ENCODE measurements at places on chromosomes 3 and 15. TPM values are rescaled to one million over a fixed set of nuclear protein-coding genes. Genes with fewer than 3 reads are reported as not detected.
A peak's percentile ranks its signal among the peaks of the same experiment; 100 is the strongest.

Gene TMC3
- not detected for total RNA-seq

- H3K36me3 ChIP-seq: no peaks in the 10 kb centered on the region
- no peak overlapping the region for H3K4me3 ChIP-seq
- no peaks in the 10 kb centered on the region for H3K4me1 ChIP-seq
- H3K27me3 ChIP-seq: no peaks in the 10 kb centered on the region
- no peak for DNase-seq
- H3K27ac ChIP-seq: peak overlapping the region; percentile 53
These were observed 63.8 kb downstream of the CHSY1 start for GRCh38 chr15:101187820-101188636.

GRCh38 chr15:95068701-95069521, 837.5 kb downstream of the MCTP2 start:
- no peaks in the 10 kb centered on the region for H3K27me3 ChIP-seq
- H3K36me3 ChIP-seq: no peaks in the 10 kb centered on the region
- H3K4me1 ChIP-seq: no peaks in the 10 kb centered on the region
- no peak for DNase-seq

Gene CYP1A2
- total RNA-seq: not detected

GRCh38 chr3:2921903-2922302, 188.3 kb downstream of the IL5RA start:
- no peaks in the 10 kb centered on the region for H3K4me1 ChIP-seq
- H3K27ac ChIP-seq: no peak overlapping the region
- no peaks in the 10 kb centered on the region for H3K27me3 ChIP-seq
- H3K4me3 ChIP-seq: no peak overlapping the region
- DNase-seq: no peak
- no peaks in the 10 kb centered on the region for H3K36me3 ChIP-seq

GRCh38 chr3:49501842-49502241, 31.8 kb downstream of the DAG1 start:
- peaks cover 49% of the 10 kb centered on the region for H3K4me1 ChIP-seq
- no peaks in the 10 kb centered on the region for H3K36me3 ChIP-seq
- DNase-seq: no peak
- H3K4me3 ChIP-seq: no peak overlapping the region

GRCh38 chr15:51837792-51838251, 8.4 kb downstream of the TMOD3 start:
- H3K4me3 ChIP-seq: no peak overlapping the region
- peaks cover 19% of the 10 kb centered on the region for H3K4me1 ChIP-seq
- H3K27me3 ChIP-seq: no peaks in the 10 kb centered on the region
- DNase-seq: no peak

Gene TGM5
- total RNA-seq: not detected

GRCh38 chr3:175357758-175358157, 498.6 kb downstream of the NAALADL2 start:
- no peaks in the 10 kb centered on the region for H3K36me3 ChIP-seq
- H3K4me1 ChIP-seq: peaks cover 5% of the 10 kb centered on the region
- H3K27me3 ChIP-seq: no peaks in the 10 kb centered on the region
- DNase-seq: no peak
- no peak overlapping the region for H3K4me3 ChIP-seq

DNA sequence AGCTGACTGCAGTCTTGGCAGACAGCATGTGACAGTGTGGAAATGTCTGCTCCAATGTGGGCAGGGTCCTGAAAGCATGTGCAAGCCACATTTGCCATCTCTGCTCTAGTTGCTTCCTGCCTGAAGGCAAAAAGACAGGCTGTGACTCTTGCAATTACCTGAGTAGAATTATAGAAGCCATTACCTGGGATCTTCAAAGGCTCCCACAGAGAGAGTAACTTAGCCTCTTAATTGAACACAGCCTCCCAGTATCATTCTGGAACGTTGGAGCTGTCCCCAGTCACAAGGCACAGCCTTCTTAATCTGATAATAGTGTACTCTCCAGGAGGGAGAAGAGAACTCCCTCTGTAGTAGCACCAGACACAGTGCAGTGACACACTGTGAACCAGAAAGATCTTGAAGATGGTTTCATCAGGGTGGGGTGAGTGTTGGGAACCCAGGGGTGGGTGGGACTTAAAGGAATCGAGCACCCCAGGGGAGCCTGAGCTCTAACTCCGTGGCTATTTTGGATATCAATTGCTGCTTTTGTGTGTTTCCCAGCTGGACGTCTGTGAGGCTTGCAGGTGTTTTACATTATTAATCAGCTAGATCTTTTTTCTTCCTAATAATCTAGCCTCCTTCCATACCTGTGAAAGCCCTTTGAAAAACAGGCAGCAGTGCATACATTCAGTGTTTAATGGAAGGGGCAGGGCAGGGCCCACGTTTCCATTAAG, 40.6 kb upstream of the GLCE start:
- no peaks in the 10 kb centered on the region for H3K36me3 ChIP-seq
- H3K27ac ChIP-seq: no peak overlapping the region
- DNase-seq: no peak
- H3K4me1 ChIP-seq: peaks cover 2% of the 10 kb centered on the region
- no peak overlapping the region for H3K4me3 ChIP-seq

Gene STARD5
- 5.9 TPM for total RNA-seq

DNA sequence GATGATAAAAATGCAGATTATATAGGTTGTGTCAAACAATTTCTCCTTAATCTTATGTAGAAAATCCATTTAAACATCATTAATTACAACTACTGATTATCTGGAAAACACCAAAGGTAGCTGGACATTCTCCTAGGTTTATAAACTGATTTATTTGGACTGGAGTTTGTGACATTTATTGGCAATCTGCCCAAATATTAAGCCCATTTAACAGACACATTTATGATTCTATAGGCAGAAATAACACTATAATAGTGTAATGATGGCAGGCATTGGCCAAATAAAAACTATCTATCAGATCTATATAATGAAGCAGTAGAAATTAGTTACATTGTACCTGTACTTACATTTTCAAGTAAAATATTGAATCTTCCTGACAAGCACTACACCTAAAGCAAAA, 117.8 kb downstream of the TFDP2 start:
- no peak overlapping the region for H3K4me3 ChIP-seq
- H3K27me3 ChIP-seq: no peaks in the 10 kb centered on the region

GRCh38 chr3:194984622-194985021, 286.3 kb downstream of the XXYLT1 start:
- no peaks in the 10 kb centered on the region for H3K27me3 ChIP-seq
- no peak for DNase-seq
- H3K27ac ChIP-seq: no peak overlapping the region
- no peaks in the 10 kb centered on the region for H3K36me3 ChIP-seq

DNA sequence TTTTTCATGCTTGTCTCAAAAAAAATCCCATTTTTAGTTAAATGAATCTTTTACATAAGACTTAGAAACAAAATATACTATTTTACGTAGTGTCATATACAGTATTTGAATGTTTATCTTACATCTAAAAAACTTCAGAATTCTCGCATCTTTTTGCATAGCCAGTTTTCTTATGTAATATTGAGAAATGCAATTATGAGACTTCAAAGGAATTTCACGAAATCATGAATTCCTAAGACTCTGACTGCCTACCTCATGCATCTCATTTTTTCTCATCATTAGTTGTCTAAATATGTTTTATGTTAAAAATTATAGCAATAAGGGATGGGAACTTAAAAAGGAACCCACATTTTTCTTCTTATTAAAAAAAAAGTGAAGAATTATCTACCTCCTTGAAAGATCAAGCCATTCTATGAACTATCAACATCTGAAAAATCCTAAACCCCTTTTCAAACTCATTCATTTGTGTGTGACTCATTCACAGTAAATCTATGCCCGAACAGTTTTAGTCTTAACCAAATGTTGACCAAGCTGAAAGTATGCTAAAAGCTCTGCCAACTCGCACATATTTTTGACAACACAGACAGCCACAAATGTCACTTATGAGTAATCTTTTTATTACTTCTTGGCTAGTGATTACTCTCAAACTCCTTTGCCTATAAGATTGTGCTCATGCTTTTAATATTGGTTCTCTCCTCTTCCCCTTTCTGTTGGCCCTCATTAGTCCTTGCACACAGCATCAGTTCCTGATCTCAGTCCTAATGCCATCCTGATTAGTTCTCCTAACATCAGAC, 115.9 kb downstream of the DCLK3 start:
- no peak overlapping the region for H3K27ac ChIP-seq
- DNase-seq: no peak
- H3K36me3 ChIP-seq: no peaks in the 10 kb centered on the region

GRCh38 chr3:141228395-141228794, 3.2 kb upstream of the PXYLP1 start:
- no peaks in the 10 kb centered on the region for H3K27me3 ChIP-seq
- no peak overlapping the region for H3K27ac ChIP-seq
- H3K4me1 ChIP-seq: peaks cover 5% of the 10 kb centered on the region
- H3K4me3 ChIP-seq: no peak overlapping the region
- DNase-seq: no peak
- no peaks in the 10 kb centered on the region for H3K36me3 ChIP-seq

Gene TPRG1
- total RNA-seq: 12.9 TPM

Gene SLC22A14
- total RNA-seq: not detected

Gene PRSS50
- total RNA-seq: not detected

GRCh38 chr3:107861422-107861821, 229.4 kb downstream of the CD47 start:
- H3K27ac ChIP-seq: no peak overlapping the region
- H3K4me3 ChIP-seq: no peak overlapping the region
- no peak for DNase-seq
- no peaks in the 10 kb centered on the region for H3K27me3 ChIP-seq
- no peaks in the 10 kb centered on the region for H3K36me3 ChIP-seq

DNA sequence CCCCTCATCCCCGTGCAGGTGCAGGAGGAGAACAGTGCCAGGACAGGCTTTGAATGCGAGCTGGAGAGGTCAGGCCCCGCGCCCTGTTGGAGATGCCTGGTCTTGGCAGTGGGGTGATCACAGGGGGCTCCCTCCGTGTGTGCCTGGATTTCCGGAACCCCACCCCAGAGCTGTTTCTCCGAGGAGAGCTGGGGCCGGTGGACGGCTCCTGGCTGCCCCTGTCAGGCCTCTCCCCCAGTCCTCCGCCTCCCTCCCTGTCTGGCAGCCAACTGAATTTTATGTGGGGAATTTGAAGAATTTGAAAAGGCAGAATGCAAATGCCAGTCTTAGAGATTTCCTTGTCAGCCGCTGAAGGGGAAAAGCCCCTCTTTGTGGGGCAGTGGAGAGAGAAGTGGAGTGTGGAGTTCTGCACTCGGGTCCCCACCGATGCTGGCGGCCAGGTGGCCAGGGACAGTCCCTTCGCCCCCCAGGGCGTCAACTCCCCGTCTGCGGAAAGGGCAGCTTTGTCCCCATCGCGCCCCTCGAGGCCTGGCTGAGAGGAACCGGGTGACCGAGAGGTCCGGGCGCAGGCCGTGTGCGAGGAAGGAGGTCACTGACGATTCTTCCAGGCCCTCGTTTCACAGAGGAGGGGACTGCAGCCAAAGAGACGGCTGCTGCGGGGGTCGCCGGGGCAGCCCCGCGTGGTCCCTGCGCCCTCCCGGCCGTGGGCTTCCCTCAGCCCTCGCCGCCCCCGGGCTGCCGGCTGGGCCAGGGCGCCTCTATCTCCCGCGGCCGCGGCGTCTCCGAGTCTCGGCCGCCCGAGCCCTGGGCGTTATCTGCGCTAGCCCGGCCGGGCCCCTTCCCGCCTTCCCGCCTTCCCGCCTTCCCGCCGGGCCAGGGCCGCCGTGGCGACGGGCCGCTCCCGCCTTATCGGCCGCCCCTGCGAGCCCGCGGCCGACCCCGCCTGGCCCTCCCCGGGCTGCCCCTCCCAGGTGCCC, 56.0 kb upstream of the LCTL start:
- no peaks in the 10 kb centered on the region for H3K36me3 ChIP-seq
- no peak for DNase-seq
- peak overlapping the region; percentile 69 for H3K27ac ChIP-seq
- H3K27me3 ChIP-seq: no peaks in the 10 kb centered on the region

Gene HYKK
- 11.3 TPM for total RNA-seq

- no peaks in the 10 kb centered on the region for H3K36me3 ChIP-seq
- H3K4me3 ChIP-seq: no peak overlapping the region
- no peak overlapping the region for H3K27ac ChIP-seq
- H3K27me3 ChIP-seq: no peaks in the 10 kb centered on the region
These were observed 304.7 kb upstream of the ROBO2 start for GRCh38 chr3:76735152-76735551.

DNA sequence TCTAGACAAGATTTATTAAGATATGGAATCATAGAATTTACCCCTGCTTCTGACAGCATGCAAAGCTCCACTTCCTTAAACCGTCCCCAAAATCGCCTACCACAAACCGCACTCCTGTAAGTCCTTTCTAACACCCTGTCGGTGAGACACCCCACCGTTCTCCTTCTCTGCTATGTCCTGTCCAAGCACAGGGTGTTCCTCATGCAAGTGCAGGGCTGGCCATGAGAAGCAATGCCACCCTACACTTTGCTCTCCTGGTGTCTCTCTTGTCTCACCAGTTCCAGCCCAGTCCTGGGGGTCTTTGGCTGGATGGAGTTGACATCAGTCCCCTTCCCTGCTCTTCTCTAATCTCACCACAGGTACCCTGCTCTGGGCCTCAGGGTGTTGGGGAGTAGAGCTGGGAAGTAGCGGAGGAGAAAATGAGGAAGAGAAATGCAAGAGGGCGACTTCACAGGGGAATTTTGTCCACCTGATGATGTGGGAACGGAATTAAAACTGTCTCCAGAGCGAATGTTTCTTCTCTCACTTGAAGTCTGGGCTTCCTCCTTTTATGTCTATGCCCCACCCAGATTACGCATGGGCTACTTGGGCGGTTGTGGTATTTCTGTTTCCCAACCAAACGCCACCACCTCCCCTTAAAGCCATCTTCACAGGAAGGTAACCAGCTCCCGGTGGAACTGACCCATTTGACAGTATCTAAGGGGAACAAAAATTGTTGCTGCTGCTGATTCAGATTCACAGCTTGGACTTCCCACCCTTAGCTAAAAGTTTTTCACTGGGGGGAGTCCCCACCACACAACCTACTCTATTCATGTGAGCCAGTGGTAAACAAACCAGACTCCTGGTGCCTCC, 49.9 kb downstream of the CASR start:
- no peak overlapping the region for H3K27ac ChIP-seq
- H3K4me1 ChIP-seq: no peaks in the 10 kb centered on the region
- no peaks in the 10 kb centered on the region for H3K36me3 ChIP-seq
- no peak overlapping the region for H3K4me3 ChIP-seq
- H3K27me3 ChIP-seq: no peaks in the 10 kb centered on the region

DNA sequence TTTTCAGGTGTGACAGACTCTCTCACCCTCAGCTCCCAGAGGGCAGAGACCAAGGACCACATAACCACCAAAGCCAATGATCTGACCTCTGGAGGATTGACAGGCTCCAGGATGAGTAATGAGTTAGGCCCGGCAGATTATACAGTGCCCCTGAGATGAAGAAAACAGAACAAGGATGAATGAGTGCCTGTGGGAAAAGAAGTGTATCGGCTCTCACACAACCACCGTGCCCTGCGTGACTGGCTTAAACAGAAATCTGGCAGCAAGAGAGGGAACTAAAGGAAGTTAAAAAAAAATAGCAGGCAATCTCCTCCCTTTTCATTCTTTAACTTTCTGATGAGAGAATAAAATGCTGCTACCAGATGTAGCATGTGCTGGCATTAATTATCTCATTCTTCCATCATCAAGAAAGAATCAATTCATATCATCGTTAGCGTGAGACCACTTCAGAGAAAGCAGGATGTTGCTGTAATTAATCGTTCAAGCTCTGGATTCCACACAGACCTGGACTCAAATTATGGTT, 227.5 kb upstream of the COL8A1 start:
- H3K36me3 ChIP-seq: no peaks in the 10 kb centered on the region
- H3K4me3 ChIP-seq: no peak overlapping the region
- H3K27ac ChIP-seq: no peak overlapping the region
- DNase-seq: no peak
- no peaks in the 10 kb centered on the region for H3K4me1 ChIP-seq
- H3K27me3 ChIP-seq: no peaks in the 10 kb centered on the region

Gene INKA1
- 0.60 TPM for total RNA-seq

Gene TMCO5A
- not detected for total RNA-seq

Gene BTD
- total RNA-seq: 14.4 TPM

GRCh38 chr3:54670201-54671000, 257.5 kb downstream of the LRTM1 start:
- H3K27me3 ChIP-seq: no peaks in the 10 kb centered on the region
- H3K4me1 ChIP-seq: no peaks in the 10 kb centered on the region

Gene FRMD4B
- total RNA-seq: 62.1 TPM
